ENCODE measurements at places on chromosomes 5 and 9.

DNA sequence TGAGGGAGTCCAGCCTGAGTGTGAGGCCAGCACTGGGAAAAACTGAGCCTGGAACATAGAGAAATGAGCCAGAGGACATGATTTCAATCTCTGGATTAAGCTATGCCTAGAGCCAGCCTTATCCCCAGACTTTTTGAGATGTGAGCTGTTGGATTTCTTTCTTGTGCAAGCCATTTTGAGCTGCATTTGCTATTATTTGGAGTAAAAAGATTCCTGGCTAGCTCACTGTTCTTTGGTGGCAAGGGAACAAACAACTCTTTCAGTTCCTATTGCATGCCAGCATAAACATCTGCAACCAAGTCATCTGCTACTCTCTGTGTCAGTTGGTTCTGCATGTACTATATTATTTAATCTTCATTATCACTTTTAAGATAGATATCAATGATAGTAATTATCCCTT, 70.1 kb upstream of the MAN2A1 start:
- peaks cover 10% of the 10 kb centered on the region for H3K27me3 ChIP-seq
- no peak overlapping the region for H3K4me3 ChIP-seq
- no peaks in the 10 kb centered on the region for H3K36me3 ChIP-seq
- H3K27ac ChIP-seq, result no peak overlapping the region
- no peaks in the 10 kb centered on the region for H3K4me1 ChIP-seq

DNA sequence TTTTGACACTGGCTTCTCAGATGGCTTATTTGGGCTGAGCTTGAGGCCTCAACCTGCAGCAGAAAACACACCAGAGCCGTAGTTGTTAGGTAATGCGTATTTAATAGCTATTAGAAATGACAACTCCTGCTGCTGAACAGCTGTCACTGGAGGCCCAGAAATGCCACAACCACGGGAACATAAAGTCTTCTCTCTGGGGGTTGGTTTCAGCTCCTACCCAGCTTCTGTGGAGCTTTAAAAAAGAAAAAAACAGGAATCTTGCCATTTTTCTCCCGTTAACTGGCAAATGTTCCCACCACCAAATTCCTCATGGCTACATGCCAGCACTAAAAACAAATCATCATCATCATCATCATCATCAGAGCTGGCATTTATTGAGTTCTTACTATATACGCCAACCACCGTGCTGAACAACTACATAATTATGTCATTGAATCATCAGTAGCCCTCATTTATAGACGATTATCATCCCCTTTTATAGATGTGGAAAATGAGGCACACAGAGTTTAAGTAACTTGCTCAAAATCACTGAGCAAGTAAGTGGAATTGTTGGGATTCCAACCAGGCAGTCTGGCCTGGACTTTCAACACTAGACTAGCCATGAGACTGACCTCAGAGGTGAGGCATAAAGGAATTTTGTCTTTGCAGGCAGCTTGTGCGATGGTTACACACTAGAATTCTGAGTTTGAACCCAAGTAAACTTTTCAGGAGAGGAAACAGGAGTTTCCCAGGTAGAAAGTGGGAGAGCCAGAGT, 185.3 kb upstream of the WWC1 start:
- H3K36me3 ChIP-seq, result peaks cover 12% of the 10 kb centered on the region
- DNase-seq, result no peak
- no peaks in the 10 kb centered on the region for H3K27me3 ChIP-seq

GRCh38 chr9:116432051-116432450, 255.1 kb upstream of the TRIM32 start:
- DNase-seq, result peak; percentile 62
- no peaks in the 10 kb centered on the region for H3K36me3 ChIP-seq
- no peaks in the 10 kb centered on the region for H3K4me1 ChIP-seq

GRCh38 chr5:161047024-161047423, 195.0 kb upstream of the ATP10B start:
- H3K27me3 ChIP-seq, result no peaks in the 10 kb centered on the region
- H3K4me1 ChIP-seq, result no peaks in the 10 kb centered on the region
- H3K36me3 ChIP-seq, result no peaks in the 10 kb centered on the region
- H3K27ac ChIP-seq, result no peak overlapping the region

GRCh38 chr5:15943487-15943886, 236.1 kb downstream of the MARCHF11 start:
- no peaks in the 10 kb centered on the region for H3K4me1 ChIP-seq
- peak; percentile 30 for DNase-seq
- H3K27me3 ChIP-seq, result no peaks in the 10 kb centered on the region
- H3K36me3 ChIP-seq, result peaks cover 21% of the 10 kb centered on the region
- H3K4me3 ChIP-seq, result no peak overlapping the region
- H3K27ac ChIP-seq, result no peak overlapping the region

GRCh38 chr5:39156082-39156481, 63.3 kb downstream of the FYB1 start:
- H3K4me3 ChIP-seq, result no peak overlapping the region
- no peaks in the 10 kb centered on the region for H3K36me3 ChIP-seq
- no peak overlapping the region for H3K27ac ChIP-seq
- no peaks in the 10 kb centered on the region for H3K27me3 ChIP-seq
- no peak for DNase-seq

DNA sequence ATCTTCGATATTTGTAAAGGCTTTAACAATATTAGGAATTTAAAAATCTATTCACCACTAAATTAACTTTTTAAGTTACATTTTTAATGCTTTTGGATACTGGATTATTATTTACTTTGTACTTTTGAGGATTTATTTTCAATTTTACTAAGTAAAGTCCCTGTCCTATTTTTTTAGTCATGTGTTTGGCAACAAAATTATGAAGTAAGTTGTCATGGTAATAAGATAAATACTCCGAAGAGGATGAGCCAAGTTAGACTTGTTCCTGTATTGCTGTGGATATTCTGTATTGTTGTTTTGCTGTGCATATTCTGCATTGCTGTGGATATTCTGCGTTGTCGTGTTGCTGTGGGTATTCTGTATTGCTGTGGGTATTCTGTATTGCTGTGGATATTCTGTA, 210.1 kb downstream of the MTRR start:
- H3K4me3 ChIP-seq, result no peak overlapping the region
- no peaks in the 10 kb centered on the region for H3K4me1 ChIP-seq
- DNase-seq, result no peak
- no peaks in the 10 kb centered on the region for H3K27me3 ChIP-seq
- no peak overlapping the region for H3K27ac ChIP-seq

DNA sequence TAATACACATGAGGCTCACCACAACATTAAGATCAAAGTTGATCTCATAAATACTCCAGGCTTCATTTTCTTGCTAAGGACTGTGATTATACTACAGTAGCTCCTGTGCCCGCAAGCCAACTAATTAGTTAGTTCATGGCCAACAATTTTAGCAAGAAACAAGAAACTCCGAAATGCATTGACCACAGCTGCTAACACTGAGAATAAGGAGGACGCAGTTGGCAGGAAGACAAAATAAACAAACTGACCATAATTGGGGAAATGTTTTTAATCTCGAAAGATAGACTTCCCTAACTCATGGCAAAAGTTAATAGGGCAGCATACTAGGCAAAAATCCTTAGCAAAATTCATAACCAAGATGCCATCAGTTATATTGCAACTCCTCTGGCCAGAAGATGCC, 115.5 kb upstream of the SPEF2 start:
- H3K36me3 ChIP-seq, result no peaks in the 10 kb centered on the region
- H3K4me1 ChIP-seq, result no peaks in the 10 kb centered on the region
- DNase-seq, result no peak
- H3K27ac ChIP-seq, result no peak overlapping the region
- no peaks in the 10 kb centered on the region for H3K27me3 ChIP-seq

DNA sequence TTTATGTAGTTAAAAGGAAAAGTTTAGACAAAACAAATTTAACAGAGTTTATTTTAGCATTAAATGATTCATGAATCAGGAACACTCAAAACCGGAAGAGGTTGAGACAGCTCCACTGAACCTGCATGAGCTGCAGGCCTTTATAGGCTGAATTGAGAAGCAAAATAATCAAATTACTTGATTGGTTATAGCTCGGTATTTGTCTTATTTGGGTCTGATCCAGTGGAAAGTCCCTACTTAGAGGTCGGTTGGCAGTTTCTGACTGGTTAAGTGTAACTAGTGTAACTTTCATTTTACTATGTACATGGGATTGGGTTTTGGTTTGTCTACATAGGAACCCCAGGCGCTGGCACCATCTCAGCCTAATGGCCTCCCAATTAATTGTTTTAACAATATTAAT, 74.1 kb upstream of the PIK3R1 start:
- H3K36me3 ChIP-seq, result no peaks in the 10 kb centered on the region
- H3K27ac ChIP-seq, result no peak overlapping the region
- peak; percentile 20 for DNase-seq
- no peaks in the 10 kb centered on the region for H3K4me1 ChIP-seq
- no peak overlapping the region for H3K4me3 ChIP-seq
- no peaks in the 10 kb centered on the region for H3K27me3 ChIP-seq

GRCh38 chr5:148011398-148012137, 52.2 kb upstream of the SPINK5 start:
- no peak overlapping the region for H3K27ac ChIP-seq
- no peaks in the 10 kb centered on the region for H3K27me3 ChIP-seq
- DNase-seq, result peak; percentile 88
- no peaks in the 10 kb centered on the region for H3K4me1 ChIP-seq

GRCh38 chr5:158599157-158599556, 500.6 kb downstream of the EBF1 start:
- no peak overlapping the region for H3K4me3 ChIP-seq
- H3K4me1 ChIP-seq, result no peaks in the 10 kb centered on the region
- no peak for DNase-seq
- H3K27ac ChIP-seq, result peak overlapping the region; percentile 47

GRCh38 chr5:154447089-154447725, 1.4 kb downstream of the SAP30L start:
- peaks cover 6% of the 10 kb centered on the region for H3K4me1 ChIP-seq
- H3K27ac ChIP-seq, result peak overlapping the region; percentile 22
- H3K4me3 ChIP-seq, result peak overlapping the region; percentile 97
- no peaks in the 10 kb centered on the region for H3K27me3 ChIP-seq
- DNase-seq, result no peak

- no peaks in the 10 kb centered on the region for H3K4me1 ChIP-seq
- no peak overlapping the region for H3K4me3 ChIP-seq
- no peak overlapping the region for H3K27ac ChIP-seq
- no peaks in the 10 kb centered on the region for H3K36me3 ChIP-seq
These were observed 480.0 kb downstream of the TMEM38B start for GRCh38 chr9:106174346-106174745.

GRCh38 chr5:108238936-108239887, 142.7 kb downstream of the FBXL17 start:
- H3K27me3 ChIP-seq, result no peaks in the 10 kb centered on the region
- DNase-seq, result no peak
- no peak overlapping the region for H3K27ac ChIP-seq
- H3K36me3 ChIP-seq, result no peaks in the 10 kb centered on the region
- peaks cover 3% of the 10 kb centered on the region for H3K4me1 ChIP-seq

DNA sequence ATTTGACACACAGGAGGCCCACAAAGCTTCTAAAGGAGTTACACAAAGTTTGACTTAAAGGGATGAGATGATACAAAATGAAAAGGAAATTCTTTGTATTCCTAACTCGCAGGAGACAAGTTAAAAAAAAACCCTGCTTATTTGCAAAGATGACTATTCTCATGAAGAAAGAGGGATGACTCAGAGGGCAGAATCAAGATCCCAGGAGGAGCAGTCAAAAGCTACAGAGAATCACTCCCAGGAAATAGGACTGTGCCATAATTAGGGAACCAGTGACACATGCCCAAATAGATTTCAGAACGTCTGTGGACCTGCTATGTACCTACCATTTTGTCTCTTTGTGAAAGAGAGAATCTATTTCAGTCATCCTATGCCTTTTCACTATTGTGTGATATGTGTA, 103.5 kb upstream of the ARRDC3 start:
- no peak overlapping the region for H3K27ac ChIP-seq
- no peaks in the 10 kb centered on the region for H3K4me1 ChIP-seq
- DNase-seq, result peak; percentile 22
- H3K4me3 ChIP-seq, result no peak overlapping the region

DNA sequence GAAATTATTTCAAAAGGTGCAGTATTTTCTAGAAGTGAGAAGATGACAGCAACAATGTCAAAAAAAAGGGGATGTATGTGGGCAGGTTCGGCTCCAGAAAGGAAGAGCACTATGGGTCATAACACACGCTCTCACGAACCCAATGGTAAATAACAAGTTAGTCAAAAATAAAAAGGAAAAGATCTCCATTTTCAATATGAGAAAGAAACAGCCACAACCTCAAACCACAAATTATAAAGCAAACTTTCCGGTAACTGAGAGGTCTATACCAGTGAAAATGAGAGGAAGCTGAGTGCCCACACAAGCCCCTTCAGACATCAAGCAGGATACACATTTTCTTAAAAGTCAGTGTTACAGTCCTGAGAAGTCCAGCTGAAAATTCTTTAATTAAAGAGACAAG, 398.5 kb upstream of the RPS23 start:
- no peak overlapping the region for H3K4me3 ChIP-seq
- no peaks in the 10 kb centered on the region for H3K4me1 ChIP-seq
- DNase-seq, result no peak
- H3K36me3 ChIP-seq, result no peaks in the 10 kb centered on the region

DNA sequence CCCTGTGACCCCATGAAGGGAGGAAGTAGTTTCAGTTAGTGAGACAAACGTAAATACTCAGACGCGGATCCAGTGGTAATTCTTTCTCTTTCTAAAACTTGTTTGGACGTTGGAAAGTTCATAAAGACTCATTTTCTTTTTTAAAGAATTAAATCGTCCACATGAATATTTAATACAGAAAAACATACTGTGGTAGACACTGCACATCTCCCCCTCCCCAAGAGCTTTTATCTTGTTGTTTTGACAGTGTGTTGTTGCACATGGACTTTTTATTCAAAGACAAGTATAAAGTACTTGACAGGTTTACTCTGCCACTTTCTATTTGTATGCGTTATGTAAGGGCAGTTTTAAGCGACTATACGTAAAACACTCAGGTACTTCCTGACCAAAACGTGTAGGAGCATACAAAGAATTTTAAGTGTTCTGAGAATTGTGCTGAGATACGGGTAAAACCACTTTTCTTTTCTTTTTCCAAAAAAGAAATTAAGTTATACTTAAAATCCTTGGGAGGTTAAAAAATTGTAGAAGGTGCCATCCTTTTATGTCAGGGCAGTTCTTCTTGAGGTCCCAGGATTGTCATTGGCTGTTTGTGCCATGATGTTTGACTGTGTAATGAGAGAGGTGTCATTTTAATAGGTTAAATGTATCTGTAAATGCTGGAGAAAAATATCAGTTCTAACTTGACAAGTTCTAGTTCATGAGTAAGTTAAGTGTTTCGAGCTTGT, 1.3 kb downstream of the NIPBL start:
- peak overlapping the region; percentile 96 for H3K27ac ChIP-seq
- DNase-seq, result peak; percentile 68
- H3K4me1 ChIP-seq, result no peaks in the 10 kb centered on the region
- H3K4me3 ChIP-seq, result peak overlapping the region; percentile 74
- no peaks in the 10 kb centered on the region for H3K36me3 ChIP-seq
- H3K27me3 ChIP-seq, result no peaks in the 10 kb centered on the region

All from mesenchymal stem cell (in vitro differentiated cells and primary cell).